T-helper 1 cell (primary cell): ENCODE measurements at places on chromosomes 7 and 10.

- DNase-seq = no peak
These were observed 149.6 kb downstream of the BUB3 start for GRCh38 chr10:123303581-123304337.

- no peak for DNase-seq
These were observed 354.2 kb downstream of the GFRA1 start for GRCh38 chr10:115918812-115919211.

GRCh38 chr10:129728905-129729795 is 234.9 kb downstream of the EBF3 start:
- no peak for DNase-seq

DNA sequence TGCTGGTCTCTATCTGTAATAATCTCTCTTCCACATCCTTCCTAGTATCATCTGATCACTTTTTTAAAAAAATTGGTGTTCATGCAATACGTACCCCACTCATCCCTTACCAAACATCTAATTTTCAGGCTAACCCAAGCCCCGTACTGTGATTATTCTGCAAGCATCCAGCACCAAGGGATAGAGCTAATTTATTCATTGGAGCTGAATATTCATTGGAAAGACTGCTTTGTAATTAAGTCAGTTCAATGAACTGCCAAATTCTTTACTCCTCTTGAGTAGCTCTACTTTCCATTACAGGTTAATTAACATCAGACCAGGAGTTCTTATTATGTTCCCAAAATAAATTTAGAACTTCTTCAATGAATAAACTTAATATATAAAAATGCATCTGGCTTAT is 66.4 kb upstream of the MRLN start:
- DNase-seq = no peak

DNA sequence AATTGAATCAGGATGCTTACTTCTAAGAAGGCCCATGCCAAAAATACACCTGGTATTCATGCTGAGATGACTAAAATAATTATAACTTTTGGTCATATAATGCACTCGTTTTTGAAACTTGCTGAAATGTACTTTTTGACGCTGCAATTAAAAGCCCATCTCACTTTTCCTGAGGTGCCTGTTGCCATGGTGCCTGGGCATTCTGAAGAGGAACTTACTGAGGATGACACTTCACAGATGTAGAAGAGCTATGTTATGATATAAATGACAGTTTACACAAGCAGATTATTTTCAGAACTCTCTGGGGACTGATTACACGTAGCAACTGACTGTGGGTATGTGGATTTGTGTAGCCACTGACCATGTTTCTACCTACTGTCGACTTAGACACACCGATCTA is 182.4 kb downstream of the TPK1 start:
- no peak for DNase-seq

GRCh38 chr7:155818820-155819168 is 6.5 kb upstream of the SHH start:
- no peak for DNase-seq

- no peak for DNase-seq
These were observed 6.1 kb upstream of the MYOZ1 start for GRCh38 chr10:73647211-73647874.

DNA sequence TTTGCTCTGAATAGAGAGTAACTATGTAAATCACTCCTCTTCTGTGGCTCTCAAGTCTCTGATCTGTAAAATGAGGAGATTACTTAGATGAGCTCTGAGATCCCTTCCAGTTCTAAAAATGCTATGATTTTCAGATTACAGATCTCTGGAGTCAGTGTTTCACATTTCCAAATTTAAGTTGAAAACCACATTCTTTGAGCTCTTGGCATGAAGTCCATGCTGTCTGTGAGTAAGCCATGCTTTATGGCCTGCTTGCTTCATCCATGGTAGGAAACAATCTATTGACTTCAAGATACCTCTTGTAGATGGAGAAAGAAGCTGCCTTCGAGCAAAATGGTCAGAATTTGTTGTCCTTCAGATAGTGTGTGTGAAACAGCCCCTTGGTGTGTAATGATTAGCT is 64.9 kb downstream of the CELF2 start:
- no peak for DNase-seq

GRCh38 chr7:924541-925231 is 29.8 kb downstream of the ADAP1 start:
- no peak for DNase-seq

GRCh38 chr7:132381742-132382472 is 194.4 kb downstream of the PLXNA4 start:
- no peak for DNase-seq

DNA sequence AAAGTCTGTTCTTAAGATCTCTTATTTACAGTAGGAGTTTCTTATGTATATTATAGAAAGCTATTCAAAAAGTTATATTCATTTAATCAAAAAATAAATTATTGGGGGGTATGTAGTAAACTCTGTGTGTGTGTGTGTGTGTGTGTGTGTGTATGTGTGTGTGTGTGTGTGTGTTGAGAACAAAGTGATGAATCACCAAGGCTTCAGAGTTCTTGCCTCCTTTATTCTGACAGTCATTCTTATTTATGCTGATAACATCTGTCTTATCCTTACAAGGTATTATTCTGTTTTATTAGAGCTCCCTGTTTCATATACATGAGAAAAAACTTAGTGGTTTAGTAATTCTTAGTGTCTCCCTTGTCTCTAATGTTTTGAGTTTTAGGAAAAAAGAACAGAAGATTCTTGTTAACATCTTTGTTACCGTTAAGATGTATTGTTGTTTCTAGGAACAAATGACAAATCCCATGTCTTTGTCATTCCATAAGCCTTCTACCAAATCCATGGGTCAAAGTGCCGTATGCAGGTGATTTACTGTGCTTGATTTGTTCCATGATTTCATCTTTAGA is 424.0 kb downstream of the EXOC4 start:
- no peak for DNase-seq

GRCh38 chr7:107890493-107890961 is 456 bp upstream of the DLD start:
- DNase-seq = no peak
